NCI-H524 treated with DMSO at 0.1 percent for 48 hours (cell line): ENCODE measurements at places on chromosomes 13 and 19.

DNA sequence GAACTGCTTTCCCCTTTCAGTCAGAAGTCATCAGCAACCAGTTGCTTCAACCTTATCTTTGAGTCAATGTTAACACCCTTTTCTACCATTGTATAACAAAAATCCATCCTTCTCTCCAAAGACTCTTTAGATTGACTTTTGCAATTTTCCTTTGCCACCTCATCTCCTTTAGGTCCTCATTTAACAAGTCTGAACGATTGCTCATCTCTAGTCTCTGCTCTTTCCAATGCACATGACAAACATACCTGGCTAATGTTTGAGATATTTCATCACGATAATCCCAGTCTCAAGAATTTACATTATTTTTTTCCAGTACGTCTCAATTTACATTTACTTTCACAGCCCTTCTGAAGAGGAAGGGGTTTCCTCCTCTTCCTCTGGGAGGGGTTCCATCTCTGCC lies 127.5 kb downstream of the KLF12 start:
- DNase-seq, result no peak

GRCh38 chr13:105272660-105273631 lies 1262.5 kb downstream of the EFNB2 start:
- DNase-seq, result no peak

GRCh38 chr19:40549007-40549708 lies 27.5 kb upstream of the SHKBP1 start:
- DNase-seq, result peak; percentile 60

DNA sequence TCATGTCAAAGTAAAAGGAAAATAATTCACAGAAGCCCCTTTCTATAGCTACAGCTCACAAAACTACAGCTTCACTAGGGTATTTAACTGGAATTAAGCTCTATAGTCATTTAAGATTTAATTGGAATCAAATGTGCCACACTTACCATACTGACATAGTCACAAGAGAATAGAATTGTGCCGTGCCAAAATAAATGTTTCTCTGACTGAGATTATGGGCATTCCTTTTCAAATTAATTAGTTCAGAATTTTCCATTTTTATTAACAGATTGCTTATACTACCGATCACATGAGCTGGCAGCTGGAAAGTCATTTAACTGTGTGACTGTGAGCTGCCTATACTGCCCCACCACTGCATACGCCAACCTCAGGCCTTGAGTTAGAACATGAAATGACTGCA lies 108.4 kb downstream of the LHFPL6 start:
- no peak for DNase-seq

GRCh38 chr19:2573916-2574315 lies 98.0 kb downstream of the GADD45B start:
- DNase-seq, result no peak

GRCh38 chr13:80339912-80340650 lies 845 bp downstream of the SPRY2 start:
- no peak for DNase-seq

GRCh38 chr13:30551189-30551588 lies 66.5 kb upstream of the USPL1 start:
- DNase-seq, result peak; percentile 24

DNA sequence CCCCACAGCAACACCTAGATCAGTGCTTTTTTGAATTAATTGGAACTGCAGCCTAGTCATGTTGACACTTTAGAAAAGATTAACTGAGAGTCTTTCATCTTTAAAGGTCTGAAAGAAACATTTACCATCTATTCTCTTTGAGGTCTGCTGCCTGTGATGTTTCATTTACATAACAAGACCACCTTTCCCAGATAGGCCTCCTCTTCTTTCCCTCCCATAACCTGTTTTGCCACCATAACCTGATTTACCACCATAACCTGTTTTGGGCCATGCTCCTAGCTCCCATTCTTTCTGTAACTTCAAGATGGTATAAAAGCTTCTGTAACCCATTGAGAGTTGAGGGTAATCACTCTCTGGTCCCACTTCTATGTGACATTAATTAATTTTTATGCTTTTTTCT lies 320.8 kb downstream of the PCDH20 start:
- no peak for DNase-seq

DNA sequence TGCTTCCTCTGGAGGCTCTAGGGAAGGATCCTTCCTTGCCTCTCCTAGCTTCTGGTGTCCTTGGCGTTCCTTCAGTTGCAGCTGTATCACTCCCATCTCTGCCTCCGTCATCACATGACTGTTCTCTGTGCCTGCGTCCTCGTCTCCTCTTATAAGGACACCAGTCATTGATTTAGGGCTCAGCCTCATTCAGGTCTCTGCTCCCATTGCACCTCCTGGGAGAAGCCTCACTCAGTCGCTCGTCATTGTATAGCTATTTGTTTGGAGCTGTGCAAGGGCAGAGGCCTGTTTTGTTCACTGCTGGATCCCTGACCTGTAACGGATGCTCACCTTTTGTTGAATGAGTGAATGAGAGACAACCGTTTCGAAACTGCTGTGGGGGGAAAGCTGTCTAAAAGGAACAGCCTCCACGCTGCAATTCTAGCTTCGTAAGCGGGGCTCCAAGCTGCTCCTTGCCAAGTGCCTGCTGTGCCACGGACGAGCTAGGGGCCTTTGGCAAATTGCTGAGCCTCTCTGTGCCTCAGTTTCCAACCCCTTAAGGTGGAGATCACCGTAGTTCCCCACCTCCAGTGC lies 17.2 kb downstream of the BRSK1 start:
- no peak for DNase-seq

DNA sequence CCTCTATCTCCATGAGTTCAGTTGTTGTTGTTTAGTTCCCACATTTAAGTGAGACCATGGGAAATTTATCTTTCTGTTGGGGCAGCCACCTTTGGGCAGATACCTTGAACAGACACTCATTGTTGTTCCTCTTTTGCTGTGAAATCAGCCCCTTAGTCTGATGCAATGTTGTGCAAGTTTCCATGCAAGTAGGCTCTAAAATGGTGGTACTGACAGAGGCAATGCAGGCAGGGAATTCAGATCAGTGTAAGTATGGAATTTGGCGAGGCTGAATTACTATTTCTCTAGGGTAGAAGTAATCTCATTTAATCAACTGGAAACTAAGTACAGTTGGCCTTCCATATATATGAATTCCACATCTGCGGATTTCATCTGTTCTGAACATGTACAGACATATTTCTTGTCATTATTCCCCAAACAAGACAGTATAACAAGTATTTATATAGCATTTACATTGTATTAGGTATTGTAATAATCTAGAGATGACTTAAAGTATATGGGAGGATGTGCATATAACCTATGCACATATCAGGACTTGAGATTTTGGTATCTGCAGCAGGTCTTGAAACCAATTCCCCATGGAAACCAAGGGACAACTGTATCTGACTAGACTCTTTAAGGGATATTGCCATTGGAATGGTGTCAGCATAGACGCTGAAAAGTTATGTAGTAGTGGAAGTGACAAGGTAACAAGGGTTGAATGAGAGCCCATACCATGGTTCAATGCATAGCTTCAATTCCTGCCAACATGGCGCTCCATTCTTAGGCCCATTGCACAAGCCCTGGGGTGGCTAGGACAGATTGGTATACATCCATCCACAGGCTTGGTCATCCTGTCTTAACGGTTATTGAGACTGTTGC lies 281.5 kb upstream of the HTR2A start:
- no peak for DNase-seq
